ENCODE measurements at places on chromosomes 6 and 20.

DNA sequence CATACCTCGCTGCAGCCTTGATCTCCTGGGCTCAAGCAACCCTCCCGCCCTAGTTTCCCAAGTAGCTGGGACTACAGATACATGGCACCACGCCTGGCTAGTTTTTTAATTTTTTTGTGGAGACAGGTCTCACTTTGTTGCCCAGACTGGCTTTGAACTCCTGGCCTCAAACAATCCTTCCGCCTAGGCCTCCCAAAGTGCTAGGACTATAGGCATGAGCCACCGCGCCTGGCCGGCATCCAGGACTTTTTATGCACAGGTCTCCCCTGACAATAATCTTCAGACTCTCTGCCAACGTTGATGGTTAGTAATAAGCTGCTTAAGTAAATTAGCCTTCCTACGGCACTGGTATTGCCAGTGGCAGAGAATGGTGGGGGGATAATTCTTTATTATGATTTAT, 110.5 kb upstream of the MTHFD1L start:
- no peak for DNase-seq

DNA sequence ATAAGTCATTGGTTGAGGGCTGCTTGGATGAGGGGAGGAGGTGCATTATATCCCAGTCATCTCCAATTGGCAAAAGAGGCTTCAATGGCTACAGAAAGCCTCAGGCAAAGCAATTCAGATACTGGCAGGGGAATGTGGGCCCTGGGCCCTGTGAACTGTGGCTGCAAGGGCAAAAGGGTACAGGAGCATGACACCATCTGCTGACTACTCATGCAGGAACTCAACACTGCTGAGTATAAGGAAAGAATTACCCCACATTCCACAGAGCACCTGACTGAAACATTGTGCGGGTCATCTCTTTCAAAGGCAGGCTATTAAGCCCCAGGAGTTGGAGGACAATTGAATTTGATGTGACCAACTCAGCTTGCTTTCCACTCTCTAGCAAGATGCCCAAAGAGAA, 92.1 kb upstream of the SPTLC3 start:
- no peak for DNase-seq

DNA sequence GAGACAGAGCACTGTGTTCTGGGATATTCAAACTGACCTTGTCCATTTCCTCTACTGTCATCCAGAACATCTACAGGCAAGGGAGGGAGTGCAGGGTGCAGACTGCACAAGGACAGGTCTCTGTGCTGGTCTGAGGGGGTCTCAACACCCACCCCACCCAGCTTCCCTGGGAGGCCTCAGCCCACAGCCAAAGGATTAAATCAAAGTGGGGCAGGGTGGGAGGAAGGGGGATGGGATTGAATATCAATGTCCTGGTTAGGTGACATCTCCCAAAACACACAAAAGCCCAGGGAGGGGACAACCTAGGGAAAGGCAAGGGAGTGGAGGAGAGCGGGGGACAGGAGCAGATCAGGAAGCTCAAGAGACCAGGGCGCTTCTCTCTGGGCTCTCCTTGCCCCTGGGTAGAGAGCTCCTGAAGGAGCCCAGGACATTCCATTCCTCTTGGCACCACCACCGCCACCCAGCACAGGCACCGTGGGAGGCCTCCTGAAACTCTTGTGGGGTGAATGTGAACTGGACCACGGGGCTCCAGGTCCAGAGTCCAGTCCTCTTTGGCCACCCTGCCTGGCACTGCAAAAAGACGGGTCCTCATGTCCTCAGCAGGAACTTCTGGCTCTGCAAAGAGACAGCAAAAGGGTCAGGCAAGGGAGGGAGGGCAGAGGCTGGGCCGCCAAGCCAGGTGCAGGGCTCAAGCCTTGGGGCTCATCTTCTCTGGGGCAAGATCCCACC, 73.9 kb downstream of the JPH2 start:
- no peak for DNase-seq

DNA sequence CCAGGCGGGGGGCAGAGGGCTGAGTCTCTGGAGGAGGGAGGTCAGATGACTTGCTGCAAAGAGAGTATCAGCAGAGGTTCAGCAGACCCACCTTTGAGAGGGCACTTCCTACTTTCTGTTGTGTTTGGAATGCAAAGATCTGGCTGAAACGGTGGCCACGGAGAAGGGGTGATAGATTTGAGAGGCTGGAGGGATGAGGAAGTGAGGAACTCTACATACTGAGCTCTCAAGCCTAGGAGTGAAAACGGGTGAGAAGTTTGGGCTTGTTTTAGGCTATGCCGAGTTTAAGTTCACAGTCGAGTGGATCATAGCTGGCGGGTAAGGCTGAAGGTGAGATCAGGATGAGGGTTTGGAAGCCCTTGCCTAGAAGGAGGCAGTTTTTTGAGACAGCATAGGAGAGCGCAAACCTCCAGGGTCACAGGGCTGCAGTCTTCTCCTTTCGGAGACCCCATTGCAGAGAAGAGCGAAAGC, 477 bp upstream of the ITPA start:
- no peak for DNase-seq

DNA sequence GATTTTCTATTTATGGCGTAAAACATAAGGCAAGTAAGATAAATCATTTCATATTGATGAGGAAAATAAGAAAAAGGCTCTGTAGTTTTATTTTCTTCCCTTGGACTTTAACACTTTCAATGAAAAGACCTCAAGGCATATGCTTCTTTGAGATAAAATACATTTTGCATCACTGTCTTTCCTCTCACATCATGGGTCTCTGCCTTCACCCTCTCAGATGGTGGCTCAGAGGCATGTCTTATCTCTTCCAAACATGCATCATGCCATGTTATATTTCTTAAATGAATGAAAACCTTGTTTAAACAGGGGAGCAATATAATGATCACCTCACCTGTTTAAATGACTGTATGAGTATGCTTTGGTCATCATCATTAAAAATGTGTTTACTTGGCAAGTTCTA, 59.3 kb downstream of the PRL start:
- DNase-seq, result no peak

DNA sequence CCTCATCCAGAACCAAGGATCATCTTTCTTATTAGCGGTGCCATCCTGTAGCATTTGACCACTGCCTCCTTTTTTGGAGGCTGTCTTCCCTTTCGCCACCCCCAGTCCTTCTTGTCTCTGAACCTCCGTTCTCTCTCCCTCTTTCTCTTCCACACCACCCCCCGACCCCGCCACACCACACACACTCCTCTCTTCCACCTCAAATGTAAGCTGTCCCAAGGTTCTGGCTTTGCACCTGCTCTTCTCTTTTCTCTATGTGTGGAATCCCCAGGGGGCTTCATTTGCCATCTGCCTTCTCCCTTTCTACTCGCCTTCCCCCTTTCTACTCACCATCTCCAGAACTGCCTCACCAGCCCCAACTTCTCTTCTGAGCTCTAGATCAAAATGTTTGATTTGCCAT, 111.3 kb upstream of the CDYL start:
- DNase-seq, result no peak

DNA sequence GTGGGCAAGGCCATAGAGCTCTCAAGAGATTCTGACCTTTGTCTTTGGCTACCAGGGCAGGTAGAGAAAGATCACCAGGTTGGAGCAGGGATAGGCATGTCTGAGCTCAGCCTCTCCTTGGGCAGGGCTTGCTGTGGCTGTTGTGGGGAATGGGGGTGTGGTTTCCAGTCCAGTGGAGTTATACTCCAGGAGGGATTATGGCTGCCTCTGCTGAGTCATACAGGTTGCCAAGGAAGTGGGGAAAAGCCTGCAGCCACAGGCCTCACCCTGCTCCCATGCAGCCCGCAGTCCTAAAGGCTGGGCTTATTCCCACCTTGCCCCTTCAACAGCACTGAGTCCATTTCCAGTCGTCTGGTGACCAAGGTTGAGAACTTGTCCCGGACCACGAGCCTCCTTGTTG, 21.9 kb downstream of the MEP1A start:
- no peak for DNase-seq

- no peak for DNase-seq
Observed at GRCh38 chr6:49551866-49552129, 1.3 kb downstream of the C6orf141 start.

DNA sequence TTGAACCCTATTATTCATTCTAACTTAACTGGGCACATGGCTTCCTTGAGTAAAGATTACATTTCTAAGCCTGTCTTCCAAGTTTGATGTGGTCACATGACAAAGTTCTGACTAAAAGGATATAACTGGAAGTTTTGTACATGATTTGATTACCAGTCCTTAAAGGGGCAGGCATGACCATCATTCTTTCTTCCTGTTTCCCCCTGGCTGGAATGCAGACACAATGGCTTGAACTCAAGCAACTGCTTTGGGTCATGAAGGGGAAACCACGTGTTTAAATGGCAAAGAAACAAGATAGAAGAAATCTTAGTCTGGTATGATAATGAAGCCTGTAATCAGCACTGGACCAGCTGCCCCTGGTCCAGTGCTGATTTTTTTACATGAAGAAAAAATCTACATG, 15.6 kb upstream of the SHLD1 start:
- DNase-seq, result no peak

- no peak for DNase-seq
Observed at GRCh38 chr6:7267466-7268091, 45.4 kb downstream of the SSR1 start.

GRCh38 chr6:167279766-167280446, 11.2 kb upstream of the UNC93A start:
- DNase-seq, result no peak

DNA sequence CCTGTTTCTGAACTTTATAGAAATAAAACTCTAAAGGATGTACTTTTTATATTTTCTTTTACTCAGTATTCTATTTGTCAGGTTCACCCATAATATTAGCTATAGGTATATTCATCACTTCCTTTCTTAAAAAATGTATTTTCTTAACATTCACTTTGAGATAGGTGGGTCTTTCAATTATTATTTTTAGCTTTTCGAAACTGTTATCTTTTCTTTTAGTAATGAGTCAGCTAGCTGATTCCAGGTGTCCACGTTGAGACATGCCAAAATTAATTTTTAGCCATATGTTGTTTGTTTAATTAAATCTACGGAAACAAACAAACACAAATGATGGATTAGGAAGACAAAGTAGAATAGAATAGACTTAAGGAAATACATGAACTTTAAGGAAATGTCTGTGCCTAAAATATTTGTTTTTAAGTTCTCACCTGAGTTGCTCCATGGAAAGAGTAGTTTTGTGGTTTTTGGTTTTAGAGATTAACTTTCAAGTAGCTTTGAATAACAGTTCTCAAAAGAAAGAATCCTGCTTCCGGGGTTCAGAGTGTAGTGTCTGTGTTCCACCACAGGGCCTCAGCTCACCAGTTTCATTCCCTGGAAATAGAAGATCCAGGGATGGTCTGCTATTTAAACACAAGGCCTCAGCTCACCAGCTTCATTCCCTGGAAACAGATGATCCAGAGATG, 435.0 kb downstream of the HAO1 start:
- DNase-seq, result no peak

DNA sequence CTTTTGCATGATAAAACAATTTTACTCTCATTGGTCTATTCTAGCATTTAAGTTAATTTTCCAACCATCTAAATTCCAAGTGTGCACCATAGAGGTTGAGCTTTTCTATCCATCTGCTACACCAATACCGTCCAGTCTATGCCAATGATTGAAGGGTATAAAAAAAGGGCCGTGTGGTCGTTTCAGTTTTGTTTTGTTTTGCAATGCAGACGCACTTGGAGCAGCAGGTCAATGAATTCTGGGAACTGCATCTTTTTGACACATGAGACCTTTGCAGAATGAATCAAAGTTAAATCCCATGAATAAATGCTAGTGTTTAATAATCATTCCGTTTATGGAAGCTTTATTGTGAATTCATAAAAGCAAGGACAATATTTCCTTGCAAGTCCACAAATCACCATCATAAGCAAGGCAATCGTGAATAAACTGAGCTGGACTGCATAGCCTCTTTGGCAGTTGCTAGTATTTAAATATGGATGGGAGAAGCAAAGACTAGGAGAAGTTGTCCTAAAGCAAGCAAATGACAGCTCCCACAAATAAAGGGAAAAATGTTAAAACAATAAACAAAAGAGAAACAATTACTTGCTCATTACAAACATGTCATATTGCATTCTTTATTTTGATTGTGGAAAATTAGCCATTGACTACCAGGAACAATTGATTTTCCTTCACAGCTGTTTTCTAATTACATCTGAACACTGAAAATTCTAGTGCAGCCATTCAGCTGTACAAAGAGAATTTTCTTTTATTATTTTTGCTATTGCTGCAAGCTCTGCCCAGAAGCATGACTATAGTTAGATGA, 649.7 kb upstream of the GJE1 start:
- no peak for DNase-seq

DNA sequence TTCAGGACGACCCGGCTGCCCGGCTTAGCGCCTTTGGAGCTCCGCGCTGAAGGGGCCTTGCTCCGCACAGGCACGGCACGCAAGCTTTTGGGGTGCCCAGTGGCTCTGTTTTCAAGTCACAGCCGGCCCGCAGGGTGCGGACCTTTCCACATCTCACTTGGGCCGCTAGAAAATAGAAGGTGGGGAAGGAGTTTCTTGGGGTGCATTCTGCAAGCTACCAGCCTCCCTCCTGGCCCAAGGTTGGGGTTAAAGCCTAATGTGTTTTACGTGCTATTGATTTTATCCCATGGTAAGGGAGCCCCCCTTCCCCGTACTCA, 561 bp downstream of the KAT14 start:
- DNase-seq, result no peak

- DNase-seq, result peak; percentile 90
Observed at GRCh38 chr6:11258260-11259237, 26.1 kb upstream of the NEDD9 start.

DNA sequence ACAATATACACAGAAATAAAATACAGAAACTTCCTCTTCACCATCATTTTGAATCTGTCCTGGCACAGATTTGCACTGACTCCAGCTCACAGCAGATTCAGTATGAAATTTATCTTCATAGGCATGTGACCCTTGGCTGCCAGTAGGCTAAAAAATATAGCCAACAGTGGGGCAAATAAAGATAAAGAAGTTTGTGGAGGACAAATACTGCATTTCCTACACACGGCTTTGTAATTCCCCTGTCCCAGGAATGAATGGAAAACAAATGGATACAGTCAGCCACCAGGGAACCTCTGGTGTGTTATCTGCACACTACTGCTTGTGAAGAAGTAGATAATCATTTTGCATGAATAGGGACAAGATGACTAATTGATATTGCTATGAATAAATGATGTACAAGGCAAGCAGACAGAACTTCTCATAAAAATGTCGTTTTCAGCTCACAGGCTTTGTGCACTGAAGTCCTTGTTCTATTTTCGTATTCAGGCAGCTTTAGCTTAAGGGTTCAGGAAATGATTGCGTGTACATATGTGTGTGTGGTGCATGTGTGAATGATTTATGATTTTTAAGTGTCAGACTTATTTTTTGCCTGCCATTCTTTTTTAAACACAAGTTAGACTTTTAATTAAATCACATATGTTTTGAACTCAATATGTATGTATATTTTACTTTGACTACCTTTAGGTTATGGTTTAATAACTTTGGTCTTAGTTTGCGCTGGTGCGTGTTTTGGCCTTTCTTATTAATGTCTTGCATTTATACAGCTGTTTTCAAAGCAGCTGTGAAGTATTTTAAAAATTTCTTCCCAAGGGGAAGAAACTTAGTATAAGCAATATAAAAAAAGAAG, 543.8 kb upstream of the JAG1 start:
- DNase-seq, result peak; percentile 43

GRCh38 chr6:132998418-132998817, 184.0 kb downstream of the RPS12 start:
- DNase-seq, result no peak

- no peak for DNase-seq
Observed at GRCh38 chr20:61856626-61857413, 208.9 kb downstream of the TAF4 start.

GRCh38 chr6:159533016-159533415, 160.0 kb downstream of the SOD2 start:
- no peak for DNase-seq

GRCh38 chr6:3911130-3911529, 62.0 kb downstream of the FAM50B start:
- DNase-seq, result no peak
